IMR-90 (cell line): ENCODE measurements at places on chromosomes 13 and 19. TPM values are rescaled to one million over a fixed set of nuclear protein-coding genes. Genes with fewer than 3 reads are reported as not detected.

Gene ZNF554
- 1.9 and 3.0 TPM in 2 replicates for total RNA-seq

Gene ZNF835
- not detected in 2 replicates for total RNA-seq

Gene FXYD5
- total RNA-seq, result 45.8 and 53.6 TPM in 2 replicates

Gene CHST8
- total RNA-seq, result not detected in 2 replicates

Gene C1QTNF9
- under 0.01 and 0.18 TPM in 2 replicates for total RNA-seq

Gene YJEFN3
- 0.56 and 0.72 TPM in 2 replicates for total RNA-seq

Gene POGLUT2
- 10.6 and 15.0 TPM in 2 replicates for total RNA-seq

Gene TMPRSS9
- total RNA-seq, result not detected in 2 replicates

Gene SMARCA4
- total RNA-seq, result 41.4 and 53.3 TPM in 2 replicates

Gene ZNF91
- 17.0 and 21.4 TPM in 2 replicates for total RNA-seq

Gene ZNF180
- 9.7 and 26.3 TPM in 2 replicates for total RNA-seq

Gene NLRP4
- total RNA-seq, result not detected in 2 replicates

Gene HCN2
- 0.56 and 0.72 TPM in 2 replicates for total RNA-seq

Gene ZNF571
- total RNA-seq, result 2.2 and 2.5 TPM in 2 replicates

Gene SHISA7
- not detected in 2 replicates for total RNA-seq

- DNase-seq, result no peak
Observed at GRCh38 chr19:1684573-1684912, 32.1 kb upstream of the TCF3 start.

DNA sequence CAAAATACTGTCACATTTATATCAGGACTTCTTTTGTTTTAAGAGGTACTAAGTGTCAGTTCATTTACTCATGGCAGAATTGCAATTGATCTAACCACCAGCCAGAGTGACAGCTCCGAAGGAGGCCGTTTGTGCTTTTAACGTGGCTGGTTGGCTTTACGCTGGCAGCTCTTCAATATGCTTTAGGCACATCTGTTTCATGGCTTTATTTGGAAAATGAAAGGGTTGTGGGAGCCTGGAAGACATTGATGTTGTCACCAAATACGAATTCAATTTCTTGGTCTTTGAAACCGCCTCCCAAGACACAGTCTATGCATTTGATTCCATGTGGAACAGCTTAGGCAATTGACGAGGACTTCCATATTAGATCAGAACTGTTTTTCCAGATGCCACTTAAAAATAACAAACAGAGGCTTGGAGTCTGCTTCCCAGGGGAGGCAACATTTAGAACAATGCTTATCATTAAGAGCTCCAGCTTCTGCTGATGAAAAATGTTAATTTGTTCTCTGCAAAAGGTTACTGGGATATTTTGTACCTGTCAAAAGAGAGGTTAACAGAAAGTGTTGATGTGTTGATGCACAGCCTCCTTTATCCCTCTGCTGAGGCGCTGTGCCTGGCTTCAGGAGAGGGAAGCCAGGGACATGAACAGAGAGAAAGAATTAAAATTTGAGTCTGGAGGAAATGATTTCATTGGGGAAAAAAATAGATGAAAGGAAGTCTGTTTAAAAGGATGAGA lies 64.0 kb upstream of the TNFRSF19 start:
- peak; percentile 39 for DNase-seq

- no peak for DNase-seq
Observed at GRCh38 chr13:38346764-38347163, 2.9 kb upstream of the UFM1 start.

DNA sequence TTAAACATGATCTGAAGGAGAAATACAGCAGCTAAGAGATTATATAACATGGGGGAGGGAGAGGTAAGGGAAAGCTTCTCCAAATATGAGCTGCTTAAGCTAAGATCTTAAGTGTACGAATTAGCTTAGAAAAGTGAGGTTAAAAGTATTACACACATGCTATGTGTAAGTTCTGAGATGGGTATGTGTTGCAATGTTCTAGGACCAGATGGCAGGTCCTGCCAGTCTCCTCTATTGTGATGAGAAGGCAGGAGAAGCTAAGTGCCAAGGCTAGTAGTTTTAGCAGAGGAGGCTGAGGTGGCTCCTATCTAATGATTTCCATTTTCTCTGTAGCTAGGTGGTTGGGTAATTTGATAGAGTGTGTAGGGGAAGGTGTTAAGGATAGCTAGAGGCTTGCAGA lies 57.6 kb downstream of the MICU2 start:
- DNase-seq, result no peak

GRCh38 chr13:63190219-63190618 lies 1774.6 kb upstream of the PCDH20 start:
- DNase-seq, result no peak

GRCh38 chr13:111142472-111142871 lies 27.4 kb downstream of the ARHGEF7 start:
- no peak for DNase-seq

DNA sequence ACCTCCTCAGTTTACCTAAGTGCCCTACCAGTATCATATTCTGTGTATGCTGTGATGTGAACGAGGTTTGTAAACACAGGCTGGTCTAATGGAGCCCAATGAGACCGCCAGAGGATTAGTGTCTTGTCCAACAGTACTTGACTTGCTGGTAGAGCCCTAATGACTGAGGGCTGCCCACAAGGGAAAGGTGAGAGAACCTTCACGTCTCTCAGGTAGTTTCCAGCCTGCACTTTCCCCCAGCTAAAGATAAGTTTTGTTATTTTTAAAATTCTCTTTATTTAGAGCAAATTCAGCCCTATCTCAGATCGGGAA lies 498 bp upstream of the RBM26 start:
- DNase-seq, result no peak

GRCh38 chr13:23600534-23600933 lies 30.3 kb downstream of the TNFRSF19 start:
- DNase-seq, result no peak

- DNase-seq, result no peak
Observed at GRCh38 chr13:98507282-98507797, 69.6 kb downstream of the STK24 start.

- no peak for DNase-seq
Observed at GRCh38 chr19:29001141-29001581, 211.8 kb downstream of the UQCRFS1 start.

DNA sequence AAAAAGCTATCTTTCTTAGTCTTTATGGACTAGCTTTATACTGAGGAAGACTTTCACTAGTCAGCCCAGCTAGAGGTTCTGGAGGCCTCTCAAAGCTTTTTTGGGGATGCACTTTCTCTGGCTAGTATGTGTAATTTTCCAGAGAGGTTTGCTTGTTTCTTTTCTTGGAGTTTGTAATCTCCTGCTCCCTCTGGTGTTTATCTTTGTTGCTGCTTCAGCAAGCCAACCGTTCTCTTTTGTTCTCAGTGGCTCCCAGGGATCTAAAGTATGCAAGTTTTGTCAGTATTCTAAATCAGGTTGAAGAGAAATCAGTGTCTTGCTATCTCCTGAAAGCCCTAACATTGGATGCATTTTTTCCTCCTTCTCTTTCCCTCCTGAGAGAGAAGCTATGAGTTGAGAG lies 121.1 kb upstream of the MYO16 start:
- DNase-seq, result peak; percentile 29

DNA sequence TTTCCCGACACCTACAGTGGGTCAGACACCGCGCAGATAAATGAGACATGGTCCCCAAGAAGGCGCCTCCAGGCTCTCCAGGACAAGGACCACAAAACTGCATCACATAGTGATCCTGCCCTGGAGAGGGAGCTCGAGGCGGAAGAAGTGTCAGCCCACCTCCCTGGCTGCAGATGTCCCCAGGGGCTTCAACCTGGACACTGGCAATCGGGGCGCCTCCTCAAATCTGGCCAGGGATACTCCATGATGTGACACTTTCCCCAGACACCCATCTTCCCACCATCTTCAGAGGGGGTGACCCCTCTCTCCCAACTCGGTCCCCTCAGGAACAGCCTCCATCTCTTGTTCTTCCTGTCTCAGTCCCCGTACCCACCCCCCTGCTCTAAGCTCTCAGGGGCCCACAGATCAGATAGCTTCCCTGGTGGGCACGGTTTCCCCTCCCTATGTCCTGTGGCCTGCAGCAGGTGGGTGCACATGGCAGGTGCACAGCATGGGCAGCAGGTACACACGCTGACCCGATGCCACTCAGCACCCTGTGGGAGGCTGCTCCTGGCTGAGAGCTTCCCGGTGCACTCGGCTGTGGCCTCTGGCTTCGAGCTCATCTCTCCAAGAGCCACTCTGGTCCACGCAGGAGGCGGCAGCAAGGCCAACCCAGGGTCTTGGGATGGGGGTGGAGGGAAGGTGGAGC lies 61.2 kb downstream of the PEPD start:
- no peak for DNase-seq

GRCh38 chr13:111548301-111548700 lies 227.9 kb downstream of the TEX29 start:
- DNase-seq, result no peak

- DNase-seq, result no peak
Observed at GRCh38 chr13:105345730-105346129, 1189.7 kb downstream of the EFNB2 start.

DNA sequence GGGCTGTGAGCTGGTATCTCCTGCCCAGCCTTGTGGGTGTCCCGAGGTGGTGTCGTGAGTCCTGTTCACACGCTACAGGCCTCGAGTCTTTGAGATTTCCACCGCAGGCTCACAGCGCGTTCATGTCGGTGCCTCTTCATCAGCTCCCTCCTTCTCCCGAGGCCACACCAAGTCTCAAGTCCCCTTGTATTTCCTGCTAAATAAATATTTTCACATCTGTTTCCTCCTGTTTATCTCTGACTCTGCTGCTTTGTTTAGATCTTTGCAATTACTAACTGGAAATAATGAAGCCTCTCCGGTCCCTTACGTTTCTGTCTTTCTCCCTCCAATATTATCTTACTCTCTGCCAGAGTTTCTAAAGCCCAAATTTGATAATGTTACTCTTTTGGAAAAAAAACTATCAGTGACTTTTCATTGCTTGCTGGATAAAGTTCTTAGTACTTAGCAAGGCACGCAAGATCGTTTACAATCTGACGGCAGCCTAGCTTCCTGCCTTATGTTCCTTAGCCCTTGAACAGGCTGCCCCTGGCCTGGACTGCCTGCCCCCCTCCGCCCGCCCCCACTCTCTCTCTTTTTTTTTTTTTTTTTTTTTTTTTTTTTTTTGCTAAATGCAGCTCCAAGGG lies 130.5 kb upstream of the RNF113B start:
- DNase-seq, result peak; percentile 88

DNA sequence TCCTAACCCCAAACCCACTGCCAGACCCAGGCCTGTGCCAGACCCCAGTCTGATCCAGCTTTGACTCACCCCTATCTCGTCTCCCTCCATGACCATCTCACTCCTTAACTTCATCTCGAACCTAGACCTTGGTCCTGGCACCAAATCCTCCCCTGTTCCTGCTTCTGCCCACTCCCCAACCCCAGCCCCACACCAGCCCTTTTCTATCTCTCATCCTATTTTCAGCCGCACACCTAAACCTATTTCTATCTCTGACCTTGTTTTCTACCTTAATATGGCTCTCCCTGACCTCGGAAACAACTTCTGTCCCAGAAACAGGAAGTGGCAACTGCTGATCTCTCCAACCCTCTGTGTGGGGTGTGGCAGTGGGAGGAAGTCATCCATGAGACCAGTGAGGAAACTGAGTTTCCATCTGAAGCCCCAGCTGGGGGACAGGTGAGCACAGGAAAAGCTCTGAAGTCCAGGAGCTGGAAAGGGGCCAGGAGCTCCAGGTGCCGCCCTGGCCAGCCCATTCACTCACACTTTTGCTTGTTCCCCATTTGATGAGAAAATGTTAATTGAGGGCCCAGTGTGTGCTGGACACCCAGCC lies 13.7 kb downstream of the PTH2 start:
- DNase-seq, result no peak

GRCh38 chr19:53272044-53272443 lies 4.5 kb upstream of the VN1R4 start:
- no peak for DNase-seq

- DNase-seq, result no peak
Observed at GRCh38 chr19:9801976-9802375, 16.9 kb downstream of the FBXL12 start.

- peak; percentile 58 for DNase-seq
Observed at GRCh38 chr13:36418022-36418805, 14.1 kb upstream of the CCNA1 start.

GRCh38 chr19:54952591-54953344 lies 5.4 kb upstream of the NLRP7 start:
- no peak for DNase-seq

DNA sequence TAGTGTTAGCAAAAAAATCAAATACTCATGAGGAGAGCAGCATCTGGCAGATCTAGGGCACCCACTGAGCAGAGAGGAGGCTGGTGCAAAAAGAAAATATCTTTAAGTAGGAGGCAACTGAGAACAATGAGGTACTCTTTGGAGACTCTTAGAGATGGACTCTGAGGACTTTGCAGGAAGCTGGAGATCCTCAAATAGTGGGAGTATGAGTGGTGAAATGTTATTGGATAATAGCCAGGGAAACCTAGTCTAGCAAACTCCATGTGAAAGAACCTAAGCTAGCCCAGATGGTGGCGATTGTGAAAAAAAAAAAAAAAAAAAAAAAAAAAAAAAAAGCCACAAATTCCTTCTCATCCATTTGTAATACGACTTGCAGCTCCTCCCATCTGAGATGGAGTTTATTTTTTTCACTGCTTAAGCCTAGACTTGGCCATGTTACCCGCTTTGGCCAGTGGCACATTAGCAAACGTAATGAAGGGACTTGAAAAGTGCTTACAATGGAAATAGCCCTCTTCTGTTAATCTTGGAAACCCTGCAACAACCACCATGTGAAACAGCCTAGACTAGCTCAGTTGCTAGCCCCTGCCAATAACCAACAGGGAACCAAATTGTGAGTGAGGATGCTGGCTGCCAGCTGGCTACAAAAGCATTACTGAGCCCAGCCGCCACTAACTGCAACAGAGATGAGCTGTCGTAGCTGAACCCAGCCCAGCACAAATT lies 476.2 kb downstream of the KLF12 start:
- no peak for DNase-seq

GRCh38 chr13:34941835-34942731 lies at the start of gene NBEA:
NBEA (plus strand) TSS chr13:34942270; CDS start chr13:34942821, 551 bp downstream.
- peak; percentile 38 for DNase-seq

GRCh38 chr19:16361926-16362325 lies 37.3 kb downstream of the KLF2 start:
- no peak for DNase-seq

- DNase-seq, result no peak
Observed at GRCh38 chr19:44308011-44308410, 3.2 kb upstream of the ZNF235 start.
